ENCODE measurements at places on chromosomes 1 and 21.

- H3K27me3 ChIP-seq = no peaks in the 10 kb centered on the region
- H3K36me3 ChIP-seq = peaks cover 35% of the 10 kb centered on the region
Observed at GRCh38 chr1:155729031-155729898, 40.4 kb downstream of the DAP3 start.

DNA sequence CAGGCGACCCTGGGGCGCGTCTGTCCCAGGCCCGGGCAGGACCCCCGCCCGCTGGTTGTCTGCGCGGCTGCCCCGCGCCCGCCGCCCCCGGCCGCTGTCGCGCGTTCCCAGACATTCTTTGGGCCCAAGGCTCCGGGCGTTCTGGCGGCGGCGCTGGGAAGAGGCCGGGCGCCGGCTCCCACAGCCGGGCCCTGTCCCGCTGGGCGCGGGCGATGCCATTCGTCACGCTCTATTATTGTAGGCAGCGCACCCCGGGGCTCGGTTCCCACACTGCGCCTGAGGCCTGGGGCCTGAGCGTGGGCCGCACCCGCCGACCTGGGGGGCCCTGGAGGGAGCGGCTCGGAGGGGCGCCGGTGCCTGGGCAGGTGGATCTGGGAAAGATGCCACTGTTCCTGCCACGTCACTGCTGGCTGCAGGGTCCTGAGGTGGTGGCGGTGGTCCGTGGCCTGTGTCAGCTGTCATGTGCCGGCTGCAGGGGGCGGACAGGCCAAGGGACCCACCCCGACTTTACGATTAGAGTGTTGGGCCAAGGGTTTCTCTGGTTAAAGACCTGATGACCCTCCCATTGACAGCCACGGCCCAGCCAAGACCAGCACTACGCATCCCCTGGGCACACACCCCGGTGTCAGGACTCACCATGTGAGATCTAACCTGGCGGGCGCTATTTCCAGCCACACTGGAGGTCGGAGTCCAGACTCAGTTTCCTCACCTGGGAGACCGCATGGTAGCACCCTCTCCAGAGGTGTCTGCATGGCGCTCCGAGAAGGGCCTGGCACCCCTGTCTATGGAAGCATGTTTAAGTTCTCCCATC, 55.1 kb upstream of the ADARB1 start:
- no peak overlapping the region for H3K27ac ChIP-seq
- H3K36me3 ChIP-seq = no peaks in the 10 kb centered on the region
- H3K4me3 ChIP-seq = no peak overlapping the region
- peaks cover 9% of the 10 kb centered on the region for H3K4me1 ChIP-seq
- peaks cover 27% of the 10 kb centered on the region for H3K27me3 ChIP-seq

- H3K4me3 ChIP-seq = no peak overlapping the region
- no peak overlapping the region for H3K27ac ChIP-seq
- H3K4me1 ChIP-seq = peaks cover 19% of the 10 kb centered on the region
- peaks cover 37% of the 10 kb centered on the region for H3K36me3 ChIP-seq
Observed at GRCh38 chr1:244439391-244440032, 12.2 kb downstream of the ADSS2 start.

GRCh38 chr1:170768929-170769328, 105.0 kb downstream of the PRRX1 start:
- no peaks in the 10 kb centered on the region for H3K4me1 ChIP-seq
- DNase-seq = no peak
- no peaks in the 10 kb centered on the region for H3K27me3 ChIP-seq
- H3K4me3 ChIP-seq = no peak overlapping the region
- H3K36me3 ChIP-seq = no peaks in the 10 kb centered on the region
- no peak overlapping the region for H3K27ac ChIP-seq

- H3K36me3 ChIP-seq = peaks cover 4% of the 10 kb centered on the region
- peaks cover 4% of the 10 kb centered on the region for H3K27me3 ChIP-seq
- no peak for DNase-seq
- H3K4me3 ChIP-seq = no peak overlapping the region
Observed at GRCh38 chr1:226625326-226625725, 76.8 kb downstream of the STUM start.

- H3K4me1 ChIP-seq = peaks cover 40% of the 10 kb centered on the region
- H3K4me3 ChIP-seq = no peak overlapping the region
- no peak for DNase-seq
- H3K36me3 ChIP-seq = no peaks in the 10 kb centered on the region
- H3K27ac ChIP-seq = no peak overlapping the region
Observed at GRCh38 chr1:202632241-202632640, 78.0 kb downstream of the SYT2 start.

DNA sequence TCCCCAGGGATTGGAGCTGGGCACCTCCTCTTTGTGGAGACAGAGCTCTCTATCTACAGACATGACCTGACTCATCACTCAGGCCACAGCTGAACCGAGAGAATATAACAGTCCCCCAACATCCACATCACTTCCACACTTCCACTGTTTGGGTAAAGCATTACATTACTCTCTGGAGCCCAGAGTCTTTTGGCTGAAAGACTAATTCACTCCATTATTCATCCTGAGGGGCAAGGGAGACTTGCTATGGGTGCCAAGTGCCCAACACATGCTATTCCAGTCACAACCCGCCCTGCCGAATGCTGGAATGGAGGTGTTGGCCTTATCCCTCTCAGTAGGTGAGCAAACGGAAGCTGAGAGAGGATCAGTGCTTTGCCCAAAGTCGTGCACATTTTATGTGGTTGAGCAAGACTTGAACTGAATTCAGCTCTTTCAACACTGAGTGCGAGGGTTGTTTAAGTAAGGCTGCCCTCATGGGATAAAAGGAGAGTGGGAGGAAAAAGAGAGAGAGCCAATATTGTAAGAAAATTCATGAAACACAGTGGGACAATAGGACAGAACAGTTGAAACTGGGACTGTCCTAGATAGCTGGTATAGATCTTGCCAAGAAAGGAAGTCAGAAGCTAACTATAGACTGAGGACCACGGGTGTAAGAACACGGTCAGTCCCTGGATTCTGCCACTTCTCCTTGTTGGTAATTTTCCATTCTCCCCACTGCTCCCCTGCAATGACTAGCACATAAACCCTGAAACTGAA, 13.5 kb upstream of the CHI3L1 start:
- no peak overlapping the region for H3K4me3 ChIP-seq
- H3K27ac ChIP-seq = no peak overlapping the region
- DNase-seq = no peak
- no peaks in the 10 kb centered on the region for H3K36me3 ChIP-seq

GRCh38 chr1:22607154-22607553, 29.3 kb upstream of the C1QA start:
- H3K27me3 ChIP-seq = peaks cover 21% of the 10 kb centered on the region
- no peaks in the 10 kb centered on the region for H3K36me3 ChIP-seq
- H3K27ac ChIP-seq = no peak overlapping the region
- no peak overlapping the region for H3K4me3 ChIP-seq
- no peak for DNase-seq
- H3K4me1 ChIP-seq = no peaks in the 10 kb centered on the region

DNA sequence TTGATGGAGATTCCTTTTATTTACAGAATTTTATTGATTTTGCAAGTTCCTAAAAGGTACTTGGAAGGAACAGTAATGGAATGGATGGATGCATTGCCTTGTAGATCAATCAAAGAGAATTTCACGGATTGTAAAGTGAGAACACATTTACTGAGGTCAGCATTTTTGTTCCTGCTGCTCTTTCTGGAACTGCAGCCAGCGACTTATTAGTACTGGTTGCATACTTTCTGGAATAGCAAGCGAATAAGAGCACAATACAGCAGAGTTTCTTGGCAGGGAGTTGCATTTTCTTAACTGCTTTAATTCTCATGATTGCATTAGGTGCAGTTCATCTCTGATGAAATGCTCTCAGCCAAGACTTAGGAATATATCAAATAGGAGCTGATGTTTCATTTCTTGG, 106.1 kb upstream of the CHODL start:
- H3K4me3 ChIP-seq = no peak overlapping the region
- no peak overlapping the region for H3K27ac ChIP-seq
- no peaks in the 10 kb centered on the region for H3K36me3 ChIP-seq
- no peaks in the 10 kb centered on the region for H3K27me3 ChIP-seq
- no peaks in the 10 kb centered on the region for H3K4me1 ChIP-seq

DNA sequence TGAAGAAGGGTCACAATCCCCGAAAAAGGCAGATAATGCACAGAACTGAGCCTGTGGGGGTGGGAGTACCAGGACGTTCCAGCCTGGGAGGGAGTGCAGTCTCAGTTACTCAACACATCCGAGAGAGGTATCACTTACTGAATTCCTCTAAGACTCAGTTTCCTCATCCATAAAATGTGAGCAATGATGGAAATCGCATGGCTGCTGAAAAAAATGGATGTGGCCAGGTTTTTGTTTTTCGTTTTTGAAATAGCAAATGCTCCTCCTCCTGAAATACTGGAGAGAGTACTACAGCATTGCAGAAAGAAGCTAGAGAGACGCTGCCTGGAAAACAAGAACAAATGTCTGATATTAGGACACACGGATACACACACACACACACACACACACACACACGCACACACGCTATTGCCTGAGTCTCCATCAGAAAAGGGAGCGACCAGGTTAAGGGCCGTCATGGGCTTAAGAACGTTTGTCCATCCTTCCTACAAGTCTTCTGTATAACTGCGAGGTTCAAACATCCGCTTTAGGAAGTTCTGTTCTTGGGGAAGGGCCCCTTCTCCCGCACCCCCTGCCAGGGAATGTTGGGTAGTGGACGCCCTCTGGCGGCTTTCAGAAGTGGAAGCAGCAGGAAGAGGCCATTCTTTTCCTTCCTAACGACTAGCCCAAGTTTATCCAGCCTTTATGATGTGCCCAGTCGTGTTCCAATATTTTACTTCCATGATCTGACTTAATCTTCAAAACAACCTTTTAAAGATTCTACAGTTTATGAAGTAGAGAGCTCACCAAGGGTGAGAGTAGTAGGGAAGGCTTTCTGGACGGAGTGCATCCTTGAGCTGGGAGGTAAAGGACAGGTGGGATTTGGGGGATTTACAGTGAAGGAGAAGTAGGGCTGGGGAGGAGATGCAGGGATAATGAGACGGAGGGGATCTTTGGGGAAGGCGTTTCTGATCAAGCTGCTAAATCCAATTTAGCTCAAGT, 699 bp upstream of the NES start:
- peaks cover 69% of the 10 kb centered on the region for H3K27me3 ChIP-seq
- no peak overlapping the region for H3K4me3 ChIP-seq
- peaks cover 16% of the 10 kb centered on the region for H3K4me1 ChIP-seq
- H3K36me3 ChIP-seq = no peaks in the 10 kb centered on the region

DNA sequence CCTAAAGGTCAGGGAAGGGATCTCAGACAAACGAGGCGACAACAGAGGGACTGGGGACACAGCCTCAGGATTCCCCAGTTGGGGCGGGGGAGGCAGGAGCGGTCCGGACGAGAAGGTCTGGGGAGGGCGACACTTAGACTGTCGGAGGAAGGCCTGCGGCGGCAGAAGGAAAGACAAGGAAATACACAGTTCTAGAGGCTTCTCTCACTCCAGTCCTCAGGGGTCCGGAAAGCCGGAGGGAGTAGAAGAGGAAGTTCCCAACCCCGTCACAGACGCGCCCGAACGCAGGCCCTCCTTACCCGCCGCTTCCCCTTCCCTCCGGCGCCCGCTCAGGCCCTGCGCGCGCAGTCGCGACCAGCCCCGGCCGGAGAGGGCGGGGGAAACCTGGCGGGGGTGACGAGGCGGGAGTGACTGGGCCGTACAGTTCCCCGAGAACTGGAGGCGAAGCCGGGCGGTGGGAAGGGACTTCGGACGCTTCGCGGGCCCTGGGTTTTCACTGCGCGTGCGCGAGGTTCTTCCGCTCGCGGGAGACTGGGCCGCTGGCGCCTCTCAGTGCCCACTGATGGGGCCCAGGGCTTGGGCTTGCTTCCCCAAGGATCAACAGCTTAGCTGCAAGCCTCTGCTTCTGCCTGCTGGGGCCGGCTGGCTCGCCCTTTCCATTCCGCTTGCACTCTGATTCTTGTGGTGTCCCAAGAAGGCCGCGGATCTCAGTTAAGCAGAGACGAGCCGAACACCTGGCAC, at the start of gene IPP:
TSS of gene IPP (minus strand) at position 356 of the 741 bp plus-strand sequence. CDS start 4,242 bp downstream, outside the sequence.
- peaks cover 21% of the 10 kb centered on the region for H3K4me1 ChIP-seq
- H3K27ac ChIP-seq = peak within 1 kb of the TSS; percentile 96
- peak; percentile 96 for DNase-seq
- H3K4me3 ChIP-seq = peak within 1 kb of the TSS; percentile 95

- H3K27ac ChIP-seq = no peak overlapping the region
- no peaks in the 10 kb centered on the region for H3K36me3 ChIP-seq
- peak; percentile 21 for DNase-seq
- H3K27me3 ChIP-seq = no peaks in the 10 kb centered on the region
- no peak overlapping the region for H3K4me3 ChIP-seq
- H3K4me1 ChIP-seq = no peaks in the 10 kb centered on the region
Observed at GRCh38 chr1:60765204-60765603, 317.2 kb upstream of the NFIA start.

DNA sequence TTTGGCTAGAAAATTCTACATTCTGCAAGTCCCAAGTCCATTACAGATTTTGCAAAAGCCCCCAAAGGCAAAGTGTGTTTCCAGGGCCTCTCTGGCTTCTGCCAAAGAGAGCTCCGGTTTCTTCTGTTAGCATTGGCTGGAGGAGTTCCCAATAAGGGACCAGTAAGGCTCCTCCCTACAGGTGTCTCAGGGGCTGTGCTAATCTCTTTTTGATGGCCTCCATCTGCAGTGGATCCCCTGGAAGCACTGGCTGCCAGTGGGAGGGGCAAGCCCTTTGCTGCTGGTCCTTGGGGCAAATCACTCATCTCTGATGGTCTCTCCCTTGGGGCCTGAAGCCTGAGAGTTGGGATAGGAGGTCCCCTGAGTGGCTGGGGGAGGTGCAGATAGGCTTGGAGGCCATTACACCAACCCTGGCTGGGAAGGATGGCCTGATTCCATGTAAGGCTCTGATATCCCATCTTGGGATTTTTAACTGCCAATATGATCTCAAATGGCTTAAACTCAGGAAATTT, 89.1 kb upstream of the USP24 start:
- H3K27me3 ChIP-seq = peaks cover 11% of the 10 kb centered on the region
- H3K27ac ChIP-seq = no peak overlapping the region
- H3K4me1 ChIP-seq = no peaks in the 10 kb centered on the region
- no peak for DNase-seq

DNA sequence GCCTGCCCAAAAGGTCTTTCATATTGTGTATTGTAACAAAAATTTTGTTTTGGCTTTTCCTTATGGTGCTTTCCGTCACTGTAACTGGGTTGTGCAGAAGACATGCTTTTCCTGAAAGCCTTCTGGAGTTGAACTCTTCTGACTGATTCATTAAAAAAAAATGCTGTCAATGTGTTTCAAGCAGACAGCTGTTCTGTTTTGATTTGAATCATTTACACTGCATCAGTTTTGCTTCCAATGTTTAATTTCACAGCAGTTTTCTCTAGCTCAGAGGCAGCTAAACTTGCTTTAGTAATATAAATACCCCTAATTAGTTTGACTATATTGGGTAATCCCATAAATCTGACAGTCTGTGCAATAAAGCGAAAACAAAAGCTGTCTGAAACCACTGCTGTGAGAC, 7.9 kb downstream of the UTP11 start:
- DNase-seq = no peak
- no peaks in the 10 kb centered on the region for H3K27me3 ChIP-seq
- no peak overlapping the region for H3K27ac ChIP-seq
- no peak overlapping the region for H3K4me3 ChIP-seq

DNA sequence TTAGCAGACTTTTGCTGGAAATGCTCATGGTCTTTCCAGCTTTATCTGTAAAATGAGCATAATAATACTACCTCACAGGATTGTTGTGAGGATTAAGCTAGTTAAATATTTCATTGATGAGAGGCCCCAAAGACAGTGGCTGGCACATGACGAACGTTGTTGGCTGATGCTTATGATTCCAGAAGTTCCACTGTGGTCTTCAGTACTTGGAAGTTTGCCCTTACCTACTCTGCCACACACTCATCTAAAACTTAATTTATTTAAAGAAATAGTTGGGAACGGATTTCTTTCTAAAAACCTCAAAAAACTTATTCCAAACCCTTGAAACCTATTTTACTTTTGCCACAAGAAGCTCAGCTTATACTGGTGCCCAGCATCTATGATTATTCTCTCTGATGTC, 170.7 kb downstream of the DHRS3 start:
- no peak overlapping the region for H3K4me3 ChIP-seq
- peaks cover 87% of the 10 kb centered on the region for H3K4me1 ChIP-seq
- H3K27me3 ChIP-seq = no peaks in the 10 kb centered on the region
- peaks cover 66% of the 10 kb centered on the region for H3K36me3 ChIP-seq
- no peak for DNase-seq
- no peak overlapping the region for H3K27ac ChIP-seq

All from activated CD8-positive, alpha-beta T cell treated with anti-CD3 and anti-CD28 coated beads, Interleukin-2, amount 10 ng/mL, durations not matched to agents 7 days and 5 days (primary cell).